Esophagus squamous epithelium (tissue), 5 donors: ENCODE measurements at places on chromosomes 7 and 10. TPM values are rescaled to one million over a fixed set of nuclear protein-coding genes. Genes with fewer than 3 reads are reported as not detected.
A peak's percentile ranks its signal among the peaks of the same experiment; 100 is the strongest.

- DNase-seq, result no peak
- no peaks in the 10 kb centered on the region for H3K27me3 ChIP-seq
- no peak overlapping the region for H3K27ac ChIP-seq
- H3K4me3 ChIP-seq, result no peak overlapping the region
- H3K36me3 ChIP-seq, result no peaks in the 10 kb centered on the region
Measured at GRCh38 chr10:15483215-15484075, 112.4 kb upstream of the FAM171A1 start.

DNA sequence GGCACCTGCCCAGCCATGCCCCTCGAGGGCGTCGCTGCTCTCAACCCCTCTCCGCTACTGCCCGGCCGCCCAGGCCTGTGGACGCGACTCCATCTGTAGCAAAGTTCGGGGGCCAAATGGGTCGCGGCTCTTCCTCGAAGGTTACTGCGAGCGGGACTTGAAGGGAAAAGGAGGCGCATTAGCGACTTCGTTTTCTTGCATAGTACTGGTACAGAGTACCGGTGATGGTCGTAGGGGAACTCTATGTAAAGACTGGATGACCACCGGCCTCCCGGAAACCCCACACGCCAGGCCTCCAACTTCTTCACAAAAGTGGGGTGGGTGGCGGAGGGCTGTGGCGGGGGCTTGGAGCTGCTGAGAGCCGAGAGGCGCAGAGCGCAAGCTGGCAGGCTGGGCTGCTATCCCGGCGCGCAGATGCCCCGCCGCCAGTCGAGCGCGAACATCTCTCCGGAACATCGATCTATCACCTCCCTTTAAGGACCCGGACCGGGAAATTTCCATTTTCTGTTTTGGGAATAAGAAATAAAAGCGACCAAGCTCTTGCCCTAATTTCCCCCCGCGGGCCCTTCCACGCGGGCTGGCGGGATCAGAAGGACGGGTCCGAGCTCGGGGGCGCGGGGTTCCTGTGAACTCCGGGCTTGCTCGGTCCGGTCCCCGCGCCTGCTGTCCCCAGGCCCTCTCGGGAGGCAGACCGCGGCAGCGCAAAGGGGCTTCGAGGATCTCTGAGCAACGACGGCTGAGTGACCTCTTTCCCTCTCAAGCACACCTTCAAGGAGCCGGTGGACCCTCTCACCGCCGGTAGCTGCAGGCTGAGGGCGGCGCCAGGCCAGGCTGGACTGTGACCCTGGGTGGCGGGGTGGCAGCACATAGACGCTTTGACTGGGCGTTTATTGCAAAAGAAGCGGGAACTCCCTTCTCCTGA, 12.2 kb upstream of the FEZF1 start:
- H3K27ac ChIP-seq, result no peak overlapping the region
- H3K4me1 ChIP-seq, result peaks cover 9% of the 10 kb centered on the region
- peaks cover 13% of the 10 kb centered on the region for H3K27me3 ChIP-seq
- peak overlapping the region; percentile 8 for H3K4me3 ChIP-seq

- no peaks in the 10 kb centered on the region for H3K4me1 ChIP-seq
- DNase-seq, result no peak
- H3K4me3 ChIP-seq, result no peak overlapping the region
- H3K36me3 ChIP-seq, result no peaks in the 10 kb centered on the region
Measured at GRCh38 chr7:155722118-155722517, 77.7 kb downstream of the RBM33 start.

DNA sequence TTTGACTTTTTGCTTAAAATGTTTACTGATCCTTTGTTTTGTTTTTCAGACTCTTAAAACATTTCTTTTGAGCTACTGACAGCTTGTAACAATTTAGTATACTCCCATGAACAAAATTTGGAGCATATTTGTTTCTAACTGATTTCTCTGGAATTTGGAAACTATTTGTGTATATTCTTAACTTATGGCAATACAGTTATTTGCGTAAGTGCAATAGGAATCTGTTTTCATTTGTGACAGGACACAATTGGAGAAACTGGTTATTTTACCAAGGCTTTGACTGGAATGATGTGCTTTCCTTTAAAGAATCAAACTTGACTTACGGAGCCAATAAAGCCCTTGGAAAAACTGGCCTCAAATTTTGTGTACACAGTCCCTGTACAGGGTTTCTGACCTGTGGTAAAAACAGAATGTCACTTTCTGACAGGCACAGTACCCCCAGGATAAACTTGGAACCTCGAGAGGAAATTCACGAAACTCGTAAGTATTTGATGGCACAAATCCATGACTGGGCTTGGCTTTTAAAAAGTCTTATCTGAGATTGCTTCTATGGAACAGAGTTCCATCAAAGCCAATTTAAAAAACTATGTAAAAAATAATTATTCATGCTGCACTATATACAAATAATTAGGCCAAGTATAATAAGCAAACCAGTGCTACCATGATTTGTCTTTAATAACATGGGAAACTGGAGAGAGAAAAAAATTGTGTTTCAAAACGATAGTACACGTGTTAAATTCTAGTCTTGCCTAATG, 70.4 kb downstream of the ST8SIA6 start:
- H3K27ac ChIP-seq, result peak overlapping the region; percentile 10
- no peaks in the 10 kb centered on the region for H3K27me3 ChIP-seq
- H3K4me3 ChIP-seq, result no peak overlapping the region

DNA sequence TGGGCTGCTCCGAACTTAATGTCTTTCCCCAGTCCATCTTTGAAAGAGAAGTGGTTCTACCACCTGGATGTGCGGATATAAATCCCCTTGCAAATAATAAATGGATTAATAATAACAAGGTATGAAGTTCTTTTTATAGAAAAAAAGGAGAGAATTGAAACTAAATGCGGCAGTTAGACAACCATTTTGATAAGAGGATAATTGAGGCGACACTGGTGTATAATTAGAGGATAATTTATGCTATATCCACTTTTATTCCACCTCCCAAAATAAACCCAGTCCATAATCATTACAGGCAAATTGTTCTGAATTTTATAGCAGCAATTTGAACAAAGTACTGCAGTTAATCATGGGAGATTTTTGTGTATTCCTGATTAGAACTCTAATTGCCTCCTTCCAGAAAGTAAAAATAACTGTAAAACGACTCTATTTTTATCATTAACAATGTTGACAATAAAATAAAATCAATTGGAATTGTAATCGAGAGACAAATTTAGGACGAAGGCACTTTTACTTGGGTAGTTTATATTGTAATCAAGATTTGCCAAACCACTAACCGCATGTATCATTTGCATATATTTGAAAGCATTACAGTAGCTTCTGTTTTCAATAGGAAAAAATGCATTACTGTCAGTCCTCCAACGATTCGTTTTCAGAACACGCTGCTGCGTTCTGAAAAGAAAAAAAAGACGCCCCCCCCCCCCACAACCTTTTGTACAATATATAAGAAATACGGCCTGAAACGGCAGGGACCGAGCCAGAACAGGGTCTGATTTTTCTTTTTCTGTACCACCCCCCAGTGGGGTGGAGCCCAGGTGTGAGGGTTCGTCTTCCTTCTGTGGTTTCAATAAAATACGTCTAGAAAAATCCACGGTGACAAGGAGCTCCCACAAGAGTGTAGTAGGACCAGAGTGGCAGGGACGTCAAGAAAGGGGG, 838 bp upstream of the DLX6 start:
- H3K4me3 ChIP-seq, result no peak overlapping the region
- H3K27ac ChIP-seq, result no peak overlapping the region
- peaks cover 40% of the 10 kb centered on the region for H3K27me3 ChIP-seq
- H3K4me1 ChIP-seq, result peaks cover 11% of the 10 kb centered on the region

DNA sequence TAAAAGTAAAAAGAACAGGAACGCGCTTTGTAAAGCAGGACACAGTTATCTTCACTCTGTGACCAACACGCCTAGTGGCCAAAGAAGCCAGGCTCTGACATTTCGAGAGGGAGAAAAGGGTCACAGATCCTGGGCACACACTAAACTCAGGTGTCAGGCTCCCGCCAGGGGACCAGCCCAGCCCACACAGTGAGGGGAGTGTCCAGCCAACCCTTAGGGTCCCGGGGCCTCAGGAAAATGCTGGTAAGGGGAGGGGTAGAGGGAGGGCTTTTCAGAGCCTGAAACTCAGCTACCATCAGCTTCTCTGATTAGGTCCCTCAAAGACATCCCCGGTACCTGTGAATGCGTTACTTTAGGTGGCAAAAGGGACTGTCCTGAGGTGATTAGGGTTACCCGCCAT, 16.6 kb downstream of the ANXA11 start:
- peak overlapping the region; percentile 64 for H3K27ac ChIP-seq
- DNase-seq, result no peak
- no peak overlapping the region for H3K4me3 ChIP-seq
- peaks cover 91% of the 10 kb centered on the region for H3K4me1 ChIP-seq
- no peaks in the 10 kb centered on the region for H3K36me3 ChIP-seq
- H3K27me3 ChIP-seq, result no peaks in the 10 kb centered on the region

- H3K4me1 ChIP-seq, result no peaks in the 10 kb centered on the region
- H3K27ac ChIP-seq, result no peak overlapping the region
- H3K27me3 ChIP-seq, result no peaks in the 10 kb centered on the region
- no peak overlapping the region for H3K4me3 ChIP-seq
- H3K36me3 ChIP-seq, result no peaks in the 10 kb centered on the region
Measured at GRCh38 chr7:127730658-127731276, 78.8 kb downstream of the SND1 start.

DNA sequence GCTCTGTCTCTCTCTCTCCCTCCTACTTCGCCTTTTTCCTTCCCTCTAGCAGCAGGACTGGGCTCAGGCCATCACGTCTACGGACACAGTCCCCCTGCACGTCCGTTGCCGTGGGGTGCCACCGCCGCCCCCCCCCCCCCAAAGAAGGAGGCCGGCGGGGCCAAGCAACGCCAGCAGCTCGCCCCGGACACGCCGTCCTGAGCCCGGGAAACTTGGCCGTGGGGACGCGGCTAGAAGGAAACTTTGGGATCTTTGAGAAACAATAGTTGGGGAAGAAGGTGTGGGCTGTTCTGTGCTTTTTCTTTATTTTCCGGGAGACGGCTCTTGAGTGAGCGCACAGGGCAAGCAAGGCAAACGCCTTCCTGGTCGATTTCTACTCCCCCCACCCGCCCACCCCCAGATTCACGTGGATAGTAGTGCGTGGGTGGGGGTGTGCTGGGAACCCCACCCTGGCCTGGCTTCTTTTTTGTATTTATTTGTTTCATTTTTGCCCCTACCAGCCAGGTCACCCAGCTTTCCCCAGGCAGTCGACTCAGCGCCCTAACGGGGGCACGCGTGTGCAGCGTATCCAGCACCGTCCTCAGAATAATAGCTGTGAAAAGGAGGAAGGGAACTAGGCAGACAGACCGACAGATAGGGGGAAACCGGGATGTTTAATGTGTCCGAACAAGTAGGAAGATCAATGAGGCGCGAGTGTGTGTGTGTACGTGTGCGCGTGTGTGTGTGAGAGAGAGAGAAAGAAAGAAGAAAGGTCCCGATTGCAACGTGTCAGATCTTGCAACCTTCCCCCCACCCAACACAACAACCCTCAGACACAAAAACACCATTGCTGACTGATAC, 1.4 kb downstream of the MXI1 start:
- no peaks in the 10 kb centered on the region for H3K27me3 ChIP-seq
- H3K27ac ChIP-seq, result peak overlapping the region; percentile 95
- H3K4me1 ChIP-seq, result peaks cover 9% of the 10 kb centered on the region
- no peak for DNase-seq

GRCh38 chr7:94059746-94060145, 55.6 kb upstream of the BET1 start:
- no peak overlapping the region for H3K27ac ChIP-seq
- H3K4me1 ChIP-seq, result no peaks in the 10 kb centered on the region
- H3K4me3 ChIP-seq, result no peak overlapping the region

GRCh38 chr10:130554701-130555410, 418.7 kb downstream of the GLRX3 start:
- H3K36me3 ChIP-seq, result no peaks in the 10 kb centered on the region
- DNase-seq, result no peak
- no peaks in the 10 kb centered on the region for H3K4me1 ChIP-seq

GRCh38 chr7:101828301-101829020, 11.0 kb downstream of the CUX1 start:
- no peak overlapping the region for H3K27ac ChIP-seq
- H3K36me3 ChIP-seq, result no peaks in the 10 kb centered on the region
- H3K27me3 ChIP-seq, result no peaks in the 10 kb centered on the region
- peaks cover 34% of the 10 kb centered on the region for H3K4me1 ChIP-seq

GRCh38 chr7:28203508-28204240, 23.1 kb upstream of the JAZF1 start:
- no peaks in the 10 kb centered on the region for H3K36me3 ChIP-seq
- no peak for DNase-seq
- no peak overlapping the region for H3K27ac ChIP-seq
- no peak overlapping the region for H3K4me3 ChIP-seq
- H3K27me3 ChIP-seq, result no peaks in the 10 kb centered on the region

DNA sequence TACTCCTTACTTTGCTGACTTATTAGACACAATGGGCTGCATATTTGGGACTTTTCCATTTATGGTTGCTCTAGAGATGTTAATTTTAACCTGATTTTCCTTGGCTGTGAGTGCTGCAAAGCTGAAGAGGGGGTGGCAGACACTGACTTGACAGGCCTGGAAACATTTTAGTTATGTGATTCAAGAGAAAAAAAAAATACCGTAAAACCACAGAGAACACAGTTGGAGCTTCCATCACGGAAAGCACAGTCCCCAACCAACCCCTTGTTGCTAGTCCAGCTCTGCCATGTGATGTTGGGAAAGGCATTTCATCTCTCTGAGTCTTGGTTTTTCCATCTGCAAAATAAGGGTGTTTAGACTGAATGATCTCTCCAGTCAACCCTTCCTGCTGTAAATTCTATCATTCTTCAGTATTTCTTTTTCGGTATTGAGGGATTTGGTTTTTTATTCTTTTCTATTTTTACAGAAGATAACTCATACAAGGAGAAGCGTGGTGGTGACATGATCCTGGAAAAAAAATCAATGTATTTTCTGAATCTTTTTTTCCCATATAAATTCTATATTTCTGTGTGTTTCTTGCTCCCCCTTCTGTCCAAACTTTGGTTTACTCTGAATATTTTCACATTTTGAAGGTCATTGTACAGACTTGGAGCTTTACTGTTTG, 246.1 kb downstream of the REEP3 start:
- H3K27ac ChIP-seq, result no peak overlapping the region
- no peaks in the 10 kb centered on the region for H3K4me1 ChIP-seq
- DNase-seq, result no peak
- no peaks in the 10 kb centered on the region for H3K27me3 ChIP-seq
- H3K36me3 ChIP-seq, result no peaks in the 10 kb centered on the region

DNA sequence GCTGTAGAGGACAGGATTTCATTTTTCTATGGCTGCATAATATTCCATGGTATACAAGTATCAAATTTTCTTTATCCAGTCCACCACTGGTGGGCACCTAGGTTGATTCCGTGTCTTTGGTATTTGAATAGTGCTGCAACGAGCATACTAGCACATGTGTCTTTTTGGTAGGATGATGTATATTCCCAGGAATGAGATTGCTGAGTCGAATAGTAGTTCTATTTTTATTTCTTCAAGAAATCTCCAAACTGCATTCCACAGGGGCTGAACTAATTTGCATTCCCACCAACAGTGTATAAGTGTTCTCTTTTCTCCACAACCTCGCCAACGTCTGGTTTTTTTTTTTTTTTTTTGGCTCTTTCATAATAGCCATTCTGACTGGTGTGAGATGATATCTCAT, 550.0 kb downstream of the REEP3 start:
- H3K4me1 ChIP-seq, result no peaks in the 10 kb centered on the region
- no peaks in the 10 kb centered on the region for H3K36me3 ChIP-seq
- H3K4me3 ChIP-seq, result no peak overlapping the region
- no peaks in the 10 kb centered on the region for H3K27me3 ChIP-seq
- DNase-seq, result no peak
- no peak overlapping the region for H3K27ac ChIP-seq

XPNPEP1 gene
- total RNA-seq, result 79.3 TPM

UPK3B gene
- 34.9 TPM for total RNA-seq

ACSM6 gene
- not detected for total RNA-seq

LRCH4 gene
- total RNA-seq, result 84.0 TPM

HGF gene
- 0.79 TPM for total RNA-seq

GRK5 gene
- 18.9 TPM for total RNA-seq

CPVL gene
- 24.1 TPM for total RNA-seq

XRCC2 gene
- total RNA-seq, result 5.5 TPM

CCDC6 gene
- 52.5 TPM for total RNA-seq

NPFFR1 gene
- not detected for total RNA-seq

ACADSB gene
- total RNA-seq, result 11.9 TPM

KCNIP2 gene
- 1.5 TPM for total RNA-seq

ANTXRL gene
- not detected for total RNA-seq
